ENCODE measurements at places on chromosomes 12 and 14.

- no peak for DNase-seq
Observed at GRCh38 chr14:103151270-103151945, 28.1 kb downstream of the TNFAIP2 start.

- DNase-seq = no peak
Observed at GRCh38 chr12:85833579-85833978, 2.6 kb downstream of the RASSF9 start.

- no peak for DNase-seq
Observed at GRCh38 chr14:96082420-96083300, 43.5 kb downstream of the C14orf132 start.

- no peak for DNase-seq
Observed at GRCh38 chr14:69716478-69717187, 50.3 kb upstream of the SRSF5 start.

- DNase-seq = no peak
Observed at GRCh38 chr12:115984616-115985015, 292.9 kb downstream of the MED13L start.

- DNase-seq = no peak
Observed at GRCh38 chr12:128137140-128137539, 129.8 kb upstream of the TMEM132C start.

DNA sequence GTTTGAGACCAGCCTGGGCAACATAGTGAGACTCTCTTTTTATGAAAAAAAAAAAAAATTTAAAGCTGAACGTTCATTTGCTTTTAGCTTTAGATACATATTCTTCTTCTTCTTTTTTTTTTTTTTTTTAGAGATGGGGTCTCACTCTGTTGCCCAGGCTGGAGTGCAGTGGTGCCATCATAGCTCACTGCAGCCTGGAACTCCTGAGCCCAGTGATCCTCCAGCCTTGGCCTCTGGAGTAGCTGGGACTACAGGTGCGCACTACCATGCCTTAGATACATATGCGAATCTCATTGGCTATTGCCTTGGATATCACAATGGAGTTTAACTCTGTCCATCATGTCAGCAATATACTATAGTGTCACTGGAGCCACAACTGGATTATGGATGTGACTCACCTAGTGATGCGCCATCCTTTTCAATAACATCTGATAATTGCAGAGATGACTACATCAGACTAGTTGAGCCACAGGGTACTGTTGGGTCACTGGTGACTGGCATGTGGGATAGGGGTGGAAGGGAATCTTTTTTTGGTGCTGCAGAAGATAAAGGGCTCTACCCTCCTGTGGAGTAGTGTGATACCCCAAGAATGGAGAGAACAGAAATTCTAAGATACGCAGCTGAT is 2.7 kb upstream of the ADIPOR2 start:
- DNase-seq = no peak

DNA sequence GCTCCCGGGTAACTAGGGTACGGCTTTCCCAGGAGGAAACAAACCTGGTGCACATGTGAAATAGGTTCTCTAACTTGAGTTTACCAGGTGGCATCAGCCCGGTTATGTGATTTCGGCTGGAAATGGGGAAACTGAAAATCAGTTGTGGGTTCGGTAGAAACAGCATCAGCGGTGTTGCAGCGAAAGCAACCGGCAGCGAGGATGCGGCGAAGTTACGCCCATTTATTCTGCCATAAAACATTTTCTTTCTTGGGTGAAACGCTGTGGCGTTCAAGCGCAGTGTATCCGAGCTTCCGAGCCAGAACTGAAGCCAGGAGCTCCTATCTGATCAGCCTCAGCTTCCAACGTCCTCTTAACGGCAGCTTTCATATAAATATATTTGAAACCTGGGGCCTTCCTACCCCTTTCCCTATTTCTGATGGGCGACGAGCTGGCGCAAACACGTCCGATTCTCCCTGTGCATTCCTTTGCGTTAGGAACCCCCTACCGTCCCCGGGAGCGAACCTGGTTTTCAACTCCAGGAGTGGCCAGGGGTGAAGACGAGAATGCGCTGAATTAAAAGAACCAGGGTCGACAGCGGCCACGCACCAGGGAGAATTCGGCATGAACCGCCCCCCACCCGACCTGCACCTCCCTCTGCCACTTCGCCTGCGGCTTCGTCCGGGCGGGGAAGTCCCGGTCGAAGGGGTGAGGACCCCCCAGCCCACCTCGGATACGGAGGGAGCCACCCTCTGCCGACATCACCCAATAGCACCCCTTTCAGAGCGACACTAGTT is 1.6 kb downstream of the DPF3 start:
- no peak for DNase-seq
